ENCODE measurements at places on chromosomes 7 and 10.

DNA sequence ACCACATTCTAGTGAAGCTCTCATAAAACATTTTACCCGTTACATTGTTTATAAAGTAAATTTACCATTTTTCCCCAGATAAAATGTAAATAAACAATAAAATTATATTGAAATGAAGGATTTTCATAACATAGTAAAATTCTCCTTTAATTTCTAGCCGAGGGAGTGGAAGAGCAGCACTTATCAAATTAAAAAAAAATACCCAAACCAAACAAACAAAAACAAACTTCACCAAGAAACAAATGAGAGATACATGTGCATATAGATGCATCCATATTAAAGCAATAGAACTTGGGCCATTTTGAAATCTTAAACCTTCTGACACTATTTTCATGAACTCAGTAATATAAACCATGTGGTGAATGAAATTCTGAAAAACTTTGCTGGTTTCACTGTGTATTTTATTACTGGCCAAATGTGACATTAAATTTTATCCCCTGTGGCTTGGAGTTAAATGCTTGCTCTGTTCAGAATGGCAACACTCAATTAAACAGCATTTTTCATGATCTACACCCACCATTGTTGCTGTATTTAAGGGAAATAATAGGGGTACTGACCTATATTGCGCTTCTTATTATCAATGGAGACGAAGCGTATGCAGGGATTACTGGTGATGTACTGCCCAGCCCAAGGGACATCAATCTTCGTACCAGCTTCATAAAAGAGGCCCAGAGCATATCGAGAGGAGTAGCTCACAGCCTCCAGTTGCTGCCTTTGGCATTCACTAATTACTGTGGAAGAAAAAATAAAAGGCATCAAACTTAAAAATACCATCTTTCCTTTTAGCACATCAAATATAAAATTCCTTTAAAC, 220.9 kb downstream of the RNLS start:
- DNase-seq, result no peak

DNA sequence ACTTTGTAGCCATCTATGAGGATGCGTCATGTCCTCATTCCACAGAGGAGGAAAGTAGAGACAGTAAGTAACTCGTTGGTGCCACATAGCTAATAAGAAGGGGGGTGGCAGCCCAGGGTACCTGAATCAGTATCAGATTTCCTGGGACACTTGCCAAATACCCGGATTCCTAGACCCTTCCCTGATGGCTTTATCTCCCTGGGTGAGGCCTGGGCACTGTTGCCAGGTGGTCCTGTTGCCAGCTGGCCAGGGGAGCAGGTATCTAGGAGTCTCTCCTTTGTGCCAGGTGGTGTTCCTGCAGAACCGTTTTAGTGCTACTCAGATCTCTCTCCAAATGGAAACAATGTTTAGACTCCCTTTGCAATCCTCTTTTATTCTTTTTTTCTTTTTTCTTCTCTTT, 12.7 kb downstream of the SLC29A3 start:
- no peak for DNase-seq

- DNase-seq, result peak; percentile 24
These were observed 1064.9 kb downstream of the NXPH1 start for GRCh38 chr7:9498303-9498702.

- no peak for DNase-seq
These were observed 1256.1 kb upstream of the LRRN3 start for GRCh38 chr7:109834851-109835250.

- DNase-seq, result no peak
These were observed 57.2 kb downstream of the SHH start for GRCh38 chr7:155755026-155755425.

DNA sequence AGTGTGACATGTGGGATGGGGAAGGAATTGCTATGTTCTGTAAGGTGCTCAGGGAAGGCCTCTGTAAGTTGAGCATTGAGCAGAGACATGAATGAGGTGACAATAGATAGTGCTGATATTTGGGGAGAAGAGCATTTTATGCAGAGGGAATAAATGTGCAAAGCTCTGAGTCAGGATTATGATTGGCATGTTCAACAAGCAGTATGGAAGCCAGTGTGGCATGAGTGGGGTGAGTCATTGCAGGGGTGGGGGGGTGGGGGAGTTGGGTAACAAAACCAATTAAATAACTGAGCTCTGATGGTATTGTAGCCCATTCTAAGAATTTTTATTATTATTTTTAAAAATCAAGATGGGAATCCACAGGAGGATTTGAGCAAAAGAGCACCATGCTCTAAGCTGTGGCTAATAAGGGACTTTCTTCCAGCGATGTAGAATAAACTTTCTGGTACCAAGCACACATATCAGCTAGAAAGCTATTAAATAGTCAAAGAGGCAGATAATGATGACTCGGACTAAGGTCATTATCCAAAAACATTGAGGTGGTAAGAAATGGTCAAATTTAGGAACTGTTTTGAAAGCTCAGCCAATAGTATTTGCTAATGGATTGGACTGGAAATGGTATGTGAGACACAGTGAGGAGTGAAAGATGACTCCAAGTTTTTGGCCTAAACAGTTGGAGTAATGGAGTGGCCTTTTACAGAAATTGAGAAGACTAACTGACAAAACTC, 96.4 kb downstream of the PRKG1 start:
- no peak for DNase-seq

Measured in NAMALWA (cell line).